ENCODE measurements at places on chromosomes 4 and X.
A peak's percentile ranks its signal among the peaks of the same experiment; 100 is the strongest.

GRCh38 chrX:135713795-135714194 lies 356 bp downstream of the CT45A1 start:
- no peak for DNase-seq

DNA sequence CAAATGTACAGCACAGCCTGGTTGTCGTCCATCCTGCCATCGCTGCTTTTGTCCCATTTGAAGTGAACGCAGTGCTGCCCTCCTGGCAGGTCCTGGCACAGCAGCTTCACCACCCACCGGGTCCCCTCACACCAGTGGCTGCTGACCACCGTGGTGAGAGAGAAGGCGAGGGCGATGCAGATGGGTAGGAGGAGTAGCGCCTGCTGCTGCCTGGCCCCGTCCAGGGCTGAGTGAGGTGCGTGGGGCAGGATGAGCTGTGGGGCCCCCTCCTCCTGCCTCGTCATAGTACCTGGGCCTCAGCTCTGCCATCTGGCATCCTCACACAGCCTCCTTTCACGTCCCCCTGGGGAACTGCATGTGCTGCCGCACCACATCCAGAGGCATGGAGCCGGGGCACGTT lies 1.8 kb downstream of the DCAF8L2 start:
- DNase-seq, result no peak

DNA sequence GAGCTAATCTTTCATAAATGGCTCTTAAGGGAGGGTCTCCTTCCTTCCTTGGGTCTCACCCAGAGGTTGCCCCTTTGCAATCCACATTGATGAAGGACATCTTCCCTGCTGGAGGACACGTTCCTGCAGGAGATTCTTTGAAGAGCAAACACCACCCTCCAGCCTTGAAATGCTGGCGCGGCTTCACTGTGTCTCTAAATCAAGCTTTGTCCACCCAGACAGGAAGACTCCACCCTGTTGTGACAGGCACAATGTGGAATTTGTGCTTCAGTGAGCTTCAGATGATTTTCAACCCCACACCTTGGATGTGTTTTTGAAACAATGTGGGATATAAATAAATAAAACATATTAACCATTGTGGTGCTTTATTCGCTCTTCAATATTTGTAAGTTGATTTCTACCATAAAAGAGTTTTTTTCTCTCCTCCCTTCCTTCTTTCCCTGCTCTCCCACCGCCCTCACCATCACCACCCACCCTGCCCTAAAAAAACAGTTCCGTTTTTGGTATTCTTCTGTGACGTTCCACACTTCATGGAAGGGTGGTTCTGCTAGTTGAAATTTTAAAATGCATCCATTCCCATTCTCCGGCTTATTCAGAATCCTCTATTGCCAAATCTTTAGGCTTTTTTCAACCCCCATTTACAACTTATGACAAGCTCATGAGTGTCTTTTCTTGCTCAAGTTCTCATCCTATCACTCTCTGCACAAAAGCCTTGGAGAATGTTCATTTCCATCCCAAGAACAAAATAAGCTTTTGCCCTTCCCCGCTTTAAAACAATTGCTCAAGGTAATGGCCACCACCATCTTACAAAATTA lies 264.3 kb downstream of the RAPGEF2 start:
- no peak for DNase-seq

- no peak for DNase-seq
These were observed 209.1 kb downstream of the NAF1 start for GRCh38 chr4:162957521-162958143.

GRCh38 chrX:107675823-107676555 lies 47.7 kb downstream of the PRPS1 start:
- DNase-seq, result peak; percentile 29

- no peak for DNase-seq
These were observed 217.5 kb downstream of the VEGFC start for GRCh38 chr4:176575141-176575730.

GRCh38 chr4:36196145-36196913 lies 48.0 kb downstream of the ARAP2 start:
- no peak for DNase-seq

- peak; percentile 12 for DNase-seq
These were observed 57.5 kb downstream of the ACOX3 start for GRCh38 chr4:8383016-8383415.

- no peak for DNase-seq
These were observed 36.6 kb downstream of the MAGEE2 start for GRCh38 chrX:75748431-75748830.

DNA sequence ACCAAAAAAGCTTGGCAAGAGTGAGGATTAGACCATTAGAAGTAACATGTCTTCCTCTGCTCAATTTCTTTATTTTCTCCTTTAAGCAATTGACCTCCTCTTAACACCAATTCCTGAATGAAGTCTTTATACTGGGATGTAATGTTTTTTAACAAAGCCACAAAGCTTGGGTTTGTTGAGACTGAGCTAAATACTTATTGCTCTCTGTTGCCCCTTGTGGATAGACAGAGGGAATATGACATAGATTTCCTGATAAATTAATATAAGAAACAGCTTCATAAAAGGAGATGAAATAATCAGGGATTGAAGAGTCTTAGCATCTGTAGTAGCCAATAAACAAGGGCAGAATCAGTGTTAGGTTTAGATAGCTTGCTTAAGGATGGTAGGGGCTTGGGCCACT lies 57.6 kb downstream of the CCDC160 start:
- no peak for DNase-seq

- no peak for DNase-seq
These were observed 1.3 kb upstream of the ZNF141 start for GRCh38 chr4:336099-336892.

DNA sequence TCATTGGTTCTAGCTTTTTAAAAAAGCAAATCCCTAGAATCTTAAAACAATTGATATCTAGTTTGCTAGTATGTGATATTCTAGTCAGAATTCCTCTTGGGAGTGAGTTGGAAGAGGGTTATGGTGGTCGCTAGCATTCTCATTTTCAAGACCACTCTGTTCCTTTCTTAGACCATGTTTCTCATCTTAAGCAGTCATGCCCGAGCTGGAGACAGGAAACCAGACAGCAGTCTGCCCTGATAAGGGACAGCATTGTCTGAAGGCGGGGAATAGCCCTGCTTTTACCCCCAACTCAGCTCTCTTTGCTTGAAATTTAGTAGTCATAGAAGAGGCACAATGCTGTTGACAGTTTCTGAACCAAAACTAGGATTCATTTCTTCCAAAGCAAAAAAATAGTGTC lies 5.2 kb downstream of the KLF3 start:
- DNase-seq, result no peak

DNA sequence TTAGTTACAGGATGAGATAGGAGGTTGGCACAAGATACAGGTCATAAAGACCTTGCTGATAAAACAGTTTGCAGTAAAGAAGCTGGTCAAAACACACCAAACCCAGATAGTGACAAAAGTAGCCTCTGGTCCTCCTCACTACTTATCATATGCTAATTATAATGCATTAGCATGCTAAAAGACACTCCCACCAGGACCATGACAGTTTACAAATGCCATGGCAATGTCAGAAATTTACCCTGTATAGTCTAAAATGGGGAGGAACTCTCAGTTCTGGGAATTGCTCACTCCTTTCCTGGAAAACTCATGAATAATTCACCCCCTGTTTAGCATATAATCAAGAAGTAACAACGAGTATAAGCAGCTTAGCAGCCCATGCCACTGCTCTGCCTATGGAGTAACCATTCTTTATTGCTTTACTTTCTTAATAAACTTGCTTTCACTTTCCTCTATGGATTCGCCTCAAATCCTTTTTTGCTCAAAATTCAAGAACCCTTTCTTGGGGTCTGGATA lies 1254.4 kb downstream of the PCDH7 start:
- DNase-seq, result no peak
